Activated CD8-positive, alpha-beta T cell treated with anti-CD3 and anti-CD28 coated beads, Interleukin-2, amount 10 ng/mL, durations not matched to agents 7 days and 5 days (primary cell): ENCODE measurements at places on chromosomes 7 and 10. TPM values are rescaled to one million over a fixed set of nuclear protein-coding genes. Genes with fewer than 3 reads are reported as not detected.

Gene CASTOR2
- total RNA-seq: 3.3 TPM

Gene HOXA3
- not detected for total RNA-seq

Gene FGFBP3
- total RNA-seq: 1.5 TPM

Gene CDK6
- 160 TPM for total RNA-seq

GRCh38 chr7:139084709-139085108 is 24.8 kb downstream of the ZC3HAV1 start:
- DNase-seq: no peak

DNA sequence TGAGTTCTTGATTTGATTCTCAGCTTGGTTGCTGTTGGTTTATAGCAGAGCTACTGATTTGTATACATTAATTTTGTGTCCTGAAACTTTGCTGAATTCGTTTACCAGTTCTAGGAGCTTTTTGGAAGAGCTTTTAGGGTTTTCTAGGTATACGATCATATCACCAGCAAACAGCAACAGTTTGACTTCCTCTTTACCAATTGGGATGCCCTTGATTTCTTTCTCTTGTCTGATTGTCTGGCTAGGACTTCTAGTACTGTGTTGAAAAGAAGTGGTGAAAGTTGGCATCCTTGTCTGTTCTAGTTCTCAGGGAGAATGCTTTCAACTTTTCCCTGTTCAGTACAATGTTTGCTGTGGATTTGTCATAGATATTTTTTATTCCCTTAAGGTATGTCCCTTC is 86.2 kb downstream of the PLXDC2 start:
- DNase-seq: no peak
